ENCODE measurements at places on chromosomes 2 and 18. TPM values are rescaled to one million over a fixed set of nuclear protein-coding genes. Genes with fewer than 3 reads are reported as not detected.

The FARSB gene
- 11.2 TPM for total RNA-seq

The TGFA gene
- total RNA-seq: 2.9 TPM

The POTEJ gene
- not detected for total RNA-seq

The TCF7L1 gene
- total RNA-seq: not detected

The FSHR gene
- total RNA-seq: not detected

The AMER3 gene
- total RNA-seq: not detected

The TCF4 gene
- 0.58 TPM for total RNA-seq

The SERPINB3 gene
- total RNA-seq: not detected

The RASGRP3 gene
- 3.9 TPM for total RNA-seq

GRCh38 chr2:112877423-112877822 is 33.5 kb upstream of the IL37 start:
- DNase-seq: no peak

DNA sequence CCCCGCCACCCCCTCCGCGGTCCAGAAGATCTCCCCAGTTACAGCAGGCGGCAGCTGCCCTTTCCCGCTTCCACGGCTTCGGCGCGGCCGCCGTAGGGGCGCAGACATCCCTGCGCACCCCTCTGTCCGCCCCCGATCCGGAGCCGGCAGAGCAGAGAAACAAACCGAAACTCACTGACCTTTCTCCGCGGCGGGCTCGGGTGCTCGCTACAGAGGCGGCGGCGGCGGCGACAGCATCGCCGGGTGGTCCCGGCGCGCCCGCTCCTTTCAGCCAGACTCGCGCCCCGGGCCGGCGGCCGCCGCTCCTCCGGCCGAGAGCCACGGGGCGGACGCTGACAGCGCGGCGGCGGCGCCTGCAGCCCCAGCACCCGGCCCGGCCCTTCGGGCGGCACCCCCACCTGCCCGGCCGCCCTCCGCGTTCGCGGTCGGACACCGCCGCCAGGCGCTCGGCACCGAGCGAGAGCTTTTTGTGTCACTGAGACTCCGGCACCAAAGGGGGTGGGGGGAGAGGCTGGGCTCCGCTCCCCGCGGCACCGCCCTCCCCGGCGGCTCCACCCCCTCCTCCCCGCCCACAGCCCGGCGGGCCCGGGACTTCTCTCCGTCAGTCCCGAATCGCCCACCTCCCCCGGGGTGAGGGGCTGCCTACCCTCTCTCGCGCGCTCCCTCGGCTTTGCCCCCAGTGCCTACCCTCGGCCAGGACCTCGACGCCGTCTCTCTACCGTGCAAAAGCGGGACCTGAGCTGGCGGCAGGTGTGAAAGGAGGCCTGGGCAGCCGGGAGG is 1.4 kb upstream of the RNF152 start:
- DNase-seq: peak; percentile 63

DNA sequence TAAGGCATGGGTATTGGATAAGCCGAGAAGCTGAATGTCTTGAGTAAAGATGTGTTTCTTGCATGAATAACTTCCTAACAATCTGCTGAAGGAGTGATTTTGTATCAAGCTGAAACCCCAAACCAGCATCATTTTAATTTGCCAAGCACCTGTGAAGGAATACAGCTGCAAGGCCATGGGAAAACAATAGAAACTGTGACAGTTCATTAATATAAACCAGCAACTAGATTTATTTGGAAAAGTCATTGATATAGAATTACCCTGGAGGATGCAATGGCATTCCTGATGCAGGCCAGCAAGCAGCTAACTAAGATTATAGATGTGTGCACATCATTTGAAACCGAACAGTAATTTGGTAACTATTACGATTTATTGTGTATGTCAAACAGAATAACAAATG is 155.7 kb upstream of the TCF4 start:
- DNase-seq: no peak

GRCh38 chr2:96164459-96165184 is 19.4 kb upstream of the DUSP2 start:
- peak; percentile 61 for DNase-seq

GRCh38 chr2:17625446-17625845 is 85.0 kb downstream of the VSNL1 start:
- DNase-seq: no peak

GRCh38 chr2:207341112-207341750 is 175.5 kb upstream of the KLF7 start:
- DNase-seq: no peak

GRCh38 chr18:78092901-78093300 is 843.3 kb downstream of the GALR1 start:
- no peak for DNase-seq

- DNase-seq: no peak
Measured at GRCh38 chr18:29176681-29177080, 999.8 kb upstream of the CDH2 start.

DNA sequence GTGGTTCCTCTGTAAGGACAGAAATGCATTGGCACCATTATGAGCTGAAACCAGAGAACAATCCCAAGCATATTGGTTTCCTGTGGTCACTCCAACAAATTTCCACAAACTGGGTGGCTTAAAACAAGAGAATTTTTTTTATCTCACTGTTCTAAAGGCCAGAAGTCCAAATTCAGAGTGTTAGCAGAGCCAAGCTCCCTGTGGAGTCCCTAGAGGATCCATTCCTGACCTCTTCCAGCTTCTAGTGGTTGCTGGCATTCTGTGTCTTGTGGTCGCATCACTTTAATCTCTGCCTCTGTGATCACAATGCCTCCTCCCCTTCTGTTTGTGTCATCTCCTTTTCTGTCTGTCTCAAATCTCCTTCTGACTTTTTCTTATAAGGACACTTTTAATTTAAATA is 380.3 kb downstream of the NYAP2 start:
- DNase-seq: no peak

GRCh38 chr2:31271851-31272267 is 37.9 kb downstream of the EHD3 start:
- no peak for DNase-seq

DNA sequence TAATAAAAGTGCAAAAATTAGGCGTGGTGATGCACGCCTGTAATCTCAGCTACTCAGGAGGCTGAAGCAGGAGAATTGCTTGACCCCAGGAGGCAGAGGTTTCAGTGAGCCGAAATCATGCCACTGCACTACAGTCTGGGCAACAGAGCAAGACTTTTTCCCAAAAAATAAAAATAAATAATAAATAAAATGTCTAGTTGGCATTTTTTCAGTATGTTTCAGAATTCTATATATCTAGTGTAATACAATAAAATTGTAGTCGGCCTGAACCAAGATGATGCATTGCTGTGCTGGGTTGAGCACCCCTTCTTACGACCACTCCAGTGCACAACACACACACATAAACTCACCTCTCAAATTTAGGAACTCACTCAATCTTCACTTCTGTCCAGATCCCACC is 108.2 kb downstream of the XIRP2 start:
- no peak for DNase-seq

GRCh38 chr2:195561116-195561921 is 95.7 kb upstream of the SLC39A10 start:
- DNase-seq: no peak

- DNase-seq: no peak
Measured at GRCh38 chr2:150011161-150011730, 423.7 kb upstream of the MMADHC start.

DNA sequence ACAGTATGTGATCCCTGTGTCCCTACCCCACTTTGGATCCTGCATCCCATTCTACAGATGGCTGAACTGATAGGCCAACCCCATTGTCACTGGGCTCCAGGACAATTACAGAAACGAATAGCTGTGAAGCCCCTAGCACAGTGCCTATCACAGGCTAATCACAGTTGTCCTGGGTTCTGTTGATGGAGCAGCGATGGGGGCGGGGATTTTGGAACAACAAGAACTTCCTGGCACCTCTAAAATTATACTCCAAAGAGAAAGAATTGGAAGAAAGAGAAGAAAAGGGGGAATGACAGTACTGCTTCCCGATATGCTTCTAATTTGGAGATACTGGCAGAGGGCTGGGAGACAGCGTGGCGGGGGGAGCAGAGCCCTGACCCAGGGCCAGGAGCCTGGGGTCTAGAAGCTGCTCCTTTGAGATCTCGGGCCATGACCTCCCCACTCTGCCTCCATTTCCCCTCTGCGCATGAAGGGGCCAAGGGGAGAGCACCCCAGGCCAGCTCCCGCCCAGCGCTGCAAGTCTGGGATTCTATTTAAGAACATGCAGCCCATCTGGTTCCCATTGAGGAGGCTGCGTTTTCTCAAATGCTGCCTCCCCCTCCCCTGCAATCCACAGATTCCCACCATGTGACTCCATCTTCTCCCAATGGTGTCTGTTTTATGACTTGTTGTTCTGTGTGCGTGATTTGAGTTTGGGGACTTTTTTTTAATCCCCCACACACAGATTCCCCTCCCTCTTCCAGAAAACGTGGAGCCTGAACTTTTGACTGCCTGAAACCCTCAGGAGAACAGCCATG is 202.7 kb downstream of the CYP26B1 start:
- no peak for DNase-seq
